ENCODE measurements at places on chromosomes 5 and 9.

- no peak for DNase-seq
These were observed 84.6 kb upstream of the FBXW11 start for GRCh38 chr5:172090976-172091547.

DNA sequence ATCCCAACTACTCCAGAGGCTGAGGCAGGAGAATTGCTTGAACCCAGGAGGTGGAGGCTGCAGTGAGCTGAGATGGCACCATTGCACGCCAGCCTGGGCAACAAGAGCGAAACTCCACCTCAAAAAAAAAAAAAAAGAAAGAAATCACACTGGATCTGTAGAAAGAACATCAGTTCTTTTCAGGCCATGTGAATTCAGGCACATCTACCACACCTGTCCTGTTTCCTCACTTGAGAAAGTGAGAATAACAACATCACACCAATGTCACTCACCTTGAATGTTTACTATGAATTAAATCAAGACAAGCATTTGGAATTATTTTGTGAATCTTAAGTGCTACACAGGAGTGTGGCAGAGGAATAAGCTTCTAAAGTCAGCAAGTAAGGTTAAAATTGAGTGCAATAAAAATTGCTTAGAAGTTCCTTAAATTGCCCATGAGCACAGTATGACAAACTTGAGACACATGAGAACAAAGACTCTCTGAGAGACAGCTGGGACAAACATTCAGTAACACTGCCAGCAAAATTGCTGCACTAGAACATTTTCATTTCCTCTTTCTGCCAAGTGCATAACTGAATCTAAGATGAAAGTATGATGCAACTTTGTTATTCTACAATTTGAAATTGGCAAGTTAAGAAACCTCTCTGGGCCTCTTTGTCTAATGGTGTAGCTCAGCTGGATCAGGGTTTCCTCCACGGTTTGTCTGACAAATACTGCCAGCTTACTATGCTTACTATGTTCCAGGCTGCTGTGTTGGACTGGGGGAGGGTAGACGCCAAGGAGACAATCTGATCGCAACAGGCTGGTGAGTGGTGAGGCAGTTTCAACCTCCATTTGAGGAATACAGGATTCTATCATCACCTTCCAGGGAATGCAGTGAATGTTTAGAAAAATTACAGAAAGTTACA is 1.9 kb upstream of the RIC1 start:
- no peak for DNase-seq

- no peak for DNase-seq
These were observed 41.8 kb downstream of the ARHGAP26 start for GRCh38 chr5:142811866-142812557.

DNA sequence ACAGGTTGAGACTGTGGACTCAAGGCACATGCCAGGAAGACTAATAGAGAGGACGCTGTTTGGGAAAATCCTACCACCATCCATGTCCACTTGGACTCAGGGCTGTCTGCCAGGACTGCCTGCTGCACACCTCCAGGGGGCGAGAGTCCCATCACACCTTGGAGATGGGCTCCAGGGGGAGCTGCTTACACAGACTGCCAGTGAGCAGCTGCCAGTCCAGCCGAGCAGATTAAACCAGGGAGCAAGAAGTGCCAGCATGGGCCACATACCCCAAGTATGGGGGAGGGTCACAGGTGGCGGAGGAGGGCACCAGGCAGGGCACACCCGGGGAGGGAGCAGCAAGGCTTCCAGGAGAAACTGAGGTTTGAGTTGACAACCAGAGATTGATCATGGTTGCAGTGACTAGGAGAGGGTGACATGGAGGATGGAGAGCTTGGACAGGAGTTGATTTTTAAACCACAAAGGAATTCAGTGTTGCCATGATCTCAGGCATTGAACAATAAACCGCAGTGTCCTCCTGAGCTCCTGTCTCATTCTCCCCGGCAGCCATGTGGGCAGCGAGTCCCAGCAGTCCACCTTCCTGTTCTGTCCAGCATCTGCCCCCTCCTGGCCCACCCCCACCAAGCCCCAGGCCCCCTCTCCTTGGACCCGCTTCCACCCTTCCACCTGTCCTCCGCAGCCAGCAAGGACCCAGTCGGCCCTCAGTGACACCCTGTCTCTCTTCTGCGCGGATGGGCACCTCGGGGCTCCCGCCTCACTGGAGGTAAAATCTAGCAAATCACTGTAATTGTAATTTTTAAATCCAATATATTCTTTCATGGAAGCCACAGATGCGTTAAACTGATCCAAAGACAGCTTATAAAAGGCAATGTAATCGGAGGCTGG is 3.1 kb upstream of the VAV2 start:
- DNase-seq, result no peak

GRCh38 chr5:50687548-50687947 is 21.1 kb downstream of the PARP8 start:
- DNase-seq, result no peak

Data from type B pancreatic cell (in vitro differentiated cells).